ENCODE measurements at places on chromosomes 5 and 9.

GRCh38 chr9:9538766-9539165, 1074.0 kb downstream of the PTPRD start:
- DNase-seq, result no peak

DNA sequence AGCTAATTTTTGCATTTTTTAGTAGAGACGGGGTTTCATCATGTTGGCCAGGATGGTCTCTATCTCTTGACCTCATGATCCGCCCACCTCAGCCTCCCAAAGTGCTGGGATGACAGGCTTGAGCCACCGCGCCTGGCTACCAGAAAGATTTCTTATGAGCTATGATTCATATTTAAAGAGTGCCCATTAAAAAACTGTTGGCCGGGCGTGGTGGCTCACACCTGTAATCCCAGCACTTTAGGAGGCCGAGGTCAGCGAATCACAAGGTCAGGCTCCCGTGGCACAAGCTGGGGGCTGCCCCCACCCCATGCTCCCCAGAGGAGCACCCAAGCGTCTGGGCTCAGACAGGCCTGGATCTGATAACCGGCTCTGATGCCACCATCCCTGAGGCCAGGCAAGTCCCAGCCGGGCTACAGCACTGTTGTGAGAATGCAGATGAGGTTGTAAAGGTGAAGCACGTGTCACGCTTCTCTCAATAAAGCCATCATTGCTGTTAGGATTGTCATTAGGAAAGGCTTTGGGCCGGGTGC, 13.9 kb downstream of the QRFP start:
- no peak for DNase-seq

GRCh38 chr9:68978066-68978465, 35.8 kb downstream of the PRKACG start:
- DNase-seq, result no peak

DNA sequence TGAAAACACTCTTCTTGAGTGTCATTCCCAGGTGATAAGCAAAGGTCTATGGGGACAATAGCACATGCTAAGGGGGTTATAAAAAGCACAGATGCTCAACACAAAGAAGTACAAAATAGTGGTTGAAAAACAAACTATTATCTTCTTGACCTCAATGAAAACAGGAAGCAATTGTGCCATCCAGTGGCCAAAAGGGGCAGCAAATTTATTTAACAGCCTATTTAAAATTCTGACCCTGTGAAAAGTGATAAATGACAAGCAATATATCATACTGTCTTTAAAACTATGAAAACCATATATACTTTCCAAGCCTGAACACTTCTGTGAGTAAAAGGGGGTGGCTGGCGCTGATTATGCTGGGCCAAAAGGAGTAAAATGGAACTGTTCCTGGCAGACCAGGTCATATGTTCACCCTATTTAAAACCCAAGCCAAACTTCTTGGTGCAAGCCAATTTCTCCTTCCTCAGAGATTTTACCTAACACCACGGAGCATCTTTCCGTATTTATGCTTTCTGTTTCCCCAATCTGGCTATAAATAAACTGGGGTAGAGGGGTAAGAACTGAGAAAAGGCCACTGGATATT, 29.7 kb downstream of the TEX10 start:
- DNase-seq, result peak; percentile 33

GRCh38 chr9:105396901-105397300, 50.9 kb upstream of the FSD1L start:
- DNase-seq, result no peak

GRCh38 chr5:79746642-79747569, 57.3 kb downstream of the CMYA5 start:
- no peak for DNase-seq

- no peak for DNase-seq
Observed at GRCh38 chr5:154044581-154044980, 5.8 kb downstream of the MFAP3 start.

GRCh38 chr9:616694-617093, 224.8 kb upstream of the DMRT1 start:
- no peak for DNase-seq

DNA sequence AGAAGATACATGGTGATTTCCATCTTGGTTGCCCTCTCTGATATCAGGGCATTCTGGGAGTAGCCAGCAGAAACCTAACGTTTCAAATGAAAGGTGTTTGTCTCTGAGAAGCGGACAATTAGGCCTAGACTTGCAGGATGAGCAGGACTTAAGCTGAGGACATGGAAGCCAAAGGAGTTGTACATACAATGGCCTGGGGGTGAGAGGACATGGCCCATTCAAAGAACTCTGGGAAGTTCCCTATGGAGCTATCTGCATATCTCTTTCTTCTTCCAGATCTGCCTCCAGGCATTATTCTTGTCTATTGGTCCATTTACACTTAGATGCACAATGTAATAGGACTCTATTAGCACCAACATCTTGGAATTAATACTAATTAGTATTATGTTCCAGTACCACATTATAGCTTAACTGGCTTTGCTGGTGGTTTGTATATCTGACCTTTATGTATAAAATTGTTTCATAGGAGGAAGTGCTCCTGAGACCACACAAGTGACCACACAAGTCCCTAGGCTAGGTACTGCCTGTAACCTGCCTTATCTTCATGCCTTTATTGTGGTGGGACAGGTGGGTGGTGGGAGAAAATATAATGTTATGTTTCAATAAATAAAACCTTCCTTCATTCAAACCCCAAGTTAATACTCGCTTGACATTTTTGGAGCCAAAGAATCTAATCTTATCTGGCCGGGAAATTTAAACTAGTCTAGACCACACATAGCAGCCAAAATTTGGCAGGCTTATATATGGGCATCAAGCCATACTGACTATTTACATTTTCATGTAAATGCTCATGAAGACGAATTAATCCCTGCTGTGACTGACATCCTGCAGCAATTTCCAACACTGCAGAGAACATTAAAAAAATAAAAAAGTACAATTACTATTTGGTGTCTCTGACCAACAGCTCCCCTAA, 52.1 kb upstream of the EQTN start:
- DNase-seq, result no peak

- DNase-seq, result no peak
Observed at GRCh38 chr5:27125856-27126255, 87.5 kb upstream of the CDH9 start.

DNA sequence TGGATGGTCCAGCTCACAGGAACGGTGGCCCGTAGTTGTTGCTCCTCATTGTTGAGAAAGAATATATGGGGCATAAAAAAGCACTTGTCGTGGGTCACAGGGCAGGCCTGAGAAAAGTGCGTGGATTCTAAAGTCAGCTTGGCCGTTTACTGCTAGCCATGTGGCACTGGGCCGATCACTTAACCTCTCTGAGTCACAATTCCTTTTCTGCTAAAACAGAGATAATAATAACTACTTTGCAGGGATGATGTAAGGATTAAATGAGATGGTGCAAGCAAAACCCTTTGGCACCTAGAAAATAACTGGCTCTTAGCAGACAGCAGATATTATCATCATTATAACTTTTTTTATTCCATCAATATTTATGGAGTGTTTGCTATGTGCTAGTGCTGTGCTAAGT, 579.7 kb downstream of the CCDC171 start:
- no peak for DNase-seq

GRCh38 chr5:109247986-109248385, 161.8 kb downstream of the PJA2 start:
- no peak for DNase-seq

GRCh38 chr5:117131876-117132275, 557.3 kb upstream of the SEMA6A start:
- DNase-seq, result no peak

- no peak for DNase-seq
Observed at GRCh38 chr9:93149361-93149760, 15.3 kb upstream of the NINJ1 start.

DNA sequence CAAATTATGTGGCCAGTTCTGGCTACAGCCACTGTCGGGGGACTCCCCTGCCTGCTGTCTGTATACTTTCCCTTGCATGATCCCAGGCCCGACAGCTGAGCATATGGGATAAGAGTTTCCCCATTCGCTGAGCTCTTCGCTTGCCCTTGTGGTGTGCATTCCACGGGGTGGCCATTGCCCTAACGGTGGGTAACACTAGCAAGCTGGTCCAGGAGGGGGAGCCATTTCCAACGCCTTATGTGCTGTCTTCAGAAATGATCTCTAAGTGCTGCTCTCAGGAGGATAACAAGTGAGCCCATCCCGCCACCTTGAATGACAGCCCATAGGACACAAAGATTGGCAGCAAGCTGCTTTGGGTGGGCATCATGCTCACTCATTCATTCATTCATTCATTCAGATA, 190.9 kb downstream of the FSTL4 start:
- no peak for DNase-seq

- DNase-seq, result no peak
Observed at GRCh38 chr5:65020492-65020891, 251.8 kb downstream of the CWC27 start.

DNA sequence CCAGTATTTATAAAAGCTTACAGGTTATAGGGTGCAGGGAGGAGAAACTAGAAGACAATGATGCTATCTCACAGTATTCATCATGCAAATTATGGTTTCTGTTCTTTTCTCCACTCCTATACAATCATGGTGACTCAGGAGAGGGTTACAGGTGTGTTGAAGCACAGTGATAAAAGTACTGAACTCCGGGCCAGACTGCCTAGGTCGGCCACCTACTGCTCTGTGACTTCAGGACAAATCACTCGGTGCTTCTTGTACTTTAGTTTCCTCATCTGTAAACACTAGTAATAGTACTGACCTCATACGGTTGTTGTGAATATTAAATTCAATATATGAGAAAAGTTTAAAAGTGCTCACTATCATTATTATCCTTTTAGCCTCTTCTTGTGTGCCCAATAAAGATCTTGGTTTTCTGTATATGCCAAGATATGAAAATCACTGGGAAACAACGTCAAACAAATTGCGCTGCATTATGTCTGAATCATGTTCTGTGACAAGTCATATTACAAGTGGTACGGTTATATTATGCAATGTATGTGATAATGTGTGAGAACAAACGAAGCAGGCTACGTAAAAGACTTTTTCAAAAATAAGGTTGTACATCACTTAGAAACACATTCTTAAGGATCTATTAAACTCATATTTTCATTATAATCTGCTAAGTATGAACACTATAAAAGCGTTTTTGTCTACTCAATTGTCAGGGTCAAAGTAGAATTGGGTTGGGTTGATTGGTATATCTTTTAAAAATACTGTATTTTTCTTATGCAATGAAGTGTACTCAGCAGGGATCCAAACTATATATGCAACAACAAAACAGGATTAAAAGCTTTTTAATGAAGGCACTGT, 153.3 kb downstream of the EFNA5 start:
- no peak for DNase-seq

DNA sequence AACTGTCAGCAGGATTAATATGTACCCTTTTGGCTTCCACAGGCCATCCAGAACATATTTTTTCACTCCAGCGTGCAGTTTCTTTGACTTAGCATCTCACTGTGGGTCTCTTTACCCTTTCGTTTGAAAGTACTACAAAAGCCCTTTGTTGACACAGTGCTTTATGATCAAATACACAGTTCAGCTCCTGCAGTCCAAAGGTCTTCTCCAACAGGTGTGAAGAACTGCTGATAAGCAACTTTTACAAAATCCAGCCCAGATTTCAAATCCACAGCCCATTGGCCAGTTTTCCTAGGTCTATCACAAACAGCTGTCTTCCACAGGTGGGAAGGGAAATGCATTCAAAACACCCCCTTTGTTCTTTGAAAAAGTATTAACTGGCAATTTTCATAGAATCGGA, 54.8 kb downstream of the MYO10 start:
- DNase-seq, result no peak

DNA sequence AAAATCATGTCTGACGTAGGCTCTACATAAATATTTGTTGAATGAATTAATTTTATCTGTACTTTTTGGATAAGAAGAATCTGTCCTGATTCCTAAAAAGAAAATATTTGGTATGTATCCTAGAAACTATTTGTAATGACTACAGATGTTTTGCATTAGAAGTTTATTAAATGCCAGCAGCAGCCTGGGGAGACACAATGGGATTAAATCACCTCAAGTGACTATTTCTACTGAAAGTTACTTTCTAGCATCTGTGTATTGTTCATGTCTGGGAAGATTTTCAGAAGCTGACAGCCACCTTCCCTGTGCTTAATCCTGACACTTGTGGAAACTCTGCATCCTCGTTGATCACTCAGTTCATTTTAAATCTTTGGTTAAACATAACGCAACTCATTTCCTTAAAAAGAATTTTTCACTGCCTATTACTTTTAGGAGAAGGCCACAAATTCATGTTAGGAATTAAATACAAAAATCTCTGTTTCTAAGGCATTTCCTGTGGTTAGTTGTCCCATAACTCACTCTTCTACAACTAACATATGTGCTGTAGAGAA, 209.3 kb upstream of the PPP1R2B start:
- no peak for DNase-seq

- DNase-seq, result no peak
Observed at GRCh38 chr9:137551264-137552021, at the start of gene MRPL41. TSS of gene MRPL41 (plus strand) at chr9:137551879. CDS start at chr9:137552082, 203 bp downstream.

DNA sequence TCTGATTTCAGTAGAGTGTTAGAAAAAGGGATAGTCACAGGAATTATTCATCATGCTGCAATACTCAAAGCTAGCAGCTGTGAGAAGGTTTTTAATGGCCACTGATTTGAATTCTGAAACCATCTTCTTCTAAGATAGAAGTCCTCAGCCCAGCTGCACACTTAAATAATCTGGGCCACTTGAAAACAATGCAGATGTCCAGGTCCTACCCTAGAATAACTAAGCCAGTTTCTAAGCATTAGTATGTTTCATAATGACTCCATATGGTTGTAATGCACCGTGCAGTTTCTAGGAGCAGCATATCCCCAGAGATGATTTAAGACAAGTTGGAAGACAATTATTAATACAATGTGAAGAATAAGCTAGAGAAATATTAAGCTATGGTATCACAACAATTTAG, 159.9 kb upstream of the FBXL17 start:
- no peak for DNase-seq

GRCh38 chr9:96294159-96294545, 7.8 kb downstream of the HSD17B3 start:
- DNase-seq, result no peak

- DNase-seq, result no peak
Observed at GRCh38 chr5:29148581-29148980, 2044.9 kb upstream of the CDH6 start.

DNA sequence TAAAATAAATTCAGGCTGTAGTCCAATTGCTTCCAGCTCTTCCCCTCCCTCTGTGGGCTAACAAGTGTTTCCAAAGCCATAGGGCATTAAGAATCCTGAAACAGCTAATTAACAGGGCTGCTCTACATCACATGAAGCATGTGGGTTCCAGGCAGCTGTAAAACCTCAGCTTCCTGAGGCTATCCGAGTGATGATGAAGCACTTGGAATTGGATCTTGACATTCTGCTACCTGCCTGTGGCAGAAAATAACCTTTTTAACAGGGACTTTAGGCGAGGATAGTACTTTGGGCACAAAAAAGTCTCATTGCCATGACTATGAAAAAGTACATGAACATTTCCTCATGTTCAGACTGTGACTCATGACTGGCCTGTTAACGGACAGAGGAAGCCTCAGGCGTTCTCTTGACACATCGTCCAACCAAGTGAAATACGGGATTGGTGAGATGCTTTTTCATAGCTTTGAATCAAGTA, 107.2 kb downstream of the PDE4D start:
- no peak for DNase-seq

- no peak for DNase-seq
Observed at GRCh38 chr5:61969755-61970154, 336.3 kb upstream of the KIF2A start.

- no peak for DNase-seq
Observed at GRCh38 chr9:130414081-130414731, 30.6 kb upstream of the ASS1 start.
